ENCODE measurements at places on chromosomes 16 and 17. TPM values are rescaled to one million over a fixed set of nuclear protein-coding genes. Genes with fewer than 3 reads are reported as not detected.

The KRTAP9-4 gene
- total RNA-seq, result not detected

The RNU2-1 gene
- not detected for total RNA-seq

The CACNG4 gene
- 1.1 TPM for total RNA-seq

The SLC47A2 gene
- total RNA-seq, result not detected

DNA sequence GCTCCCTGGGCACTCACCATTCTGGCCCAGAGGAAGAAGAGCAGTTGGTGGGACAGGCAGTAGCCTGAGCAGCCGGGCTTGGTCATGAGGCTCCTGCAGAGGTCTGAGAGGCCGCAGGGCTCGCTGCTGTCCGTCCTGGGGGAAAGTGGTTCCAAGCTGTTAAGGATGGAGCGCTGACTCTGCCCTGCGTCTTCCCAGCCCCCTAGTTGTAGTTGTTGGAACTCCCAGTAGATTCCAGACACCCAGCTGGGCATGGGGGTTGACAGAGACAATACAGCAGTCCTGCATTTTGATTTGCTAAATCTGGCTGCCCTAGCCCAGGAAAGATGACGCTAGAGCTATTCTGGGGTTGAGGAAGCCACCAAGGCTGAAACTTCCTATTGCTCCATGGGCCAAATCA is 7.3 kb downstream of the C16orf89 start:
- peak; percentile 93 for DNase-seq

- no peak for DNase-seq
These were observed 68.3 kb downstream of the WIPI1 start for GRCh38 chr17:68389041-68389440.

DNA sequence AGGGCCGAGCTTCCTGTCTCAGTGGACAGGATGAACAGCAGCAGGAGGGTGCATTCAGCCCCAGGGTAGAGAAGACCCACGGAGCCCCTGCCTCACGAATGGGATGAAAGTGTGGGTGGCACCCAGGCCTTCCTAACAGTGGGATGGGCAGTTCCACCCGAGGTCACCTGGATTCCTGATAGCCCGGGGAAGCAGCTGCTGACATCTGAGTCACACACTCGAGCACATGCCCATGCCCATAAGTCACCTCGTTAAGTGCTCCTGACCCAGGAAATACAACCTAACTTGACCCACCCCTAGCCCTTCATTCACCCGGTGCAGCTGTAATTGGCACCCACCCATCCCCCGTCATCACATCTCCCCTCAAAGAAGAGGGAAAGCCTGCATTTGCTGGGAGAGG is 85.3 kb upstream of the FOXF1 start:
- DNase-seq, result no peak

- DNase-seq, result no peak
These were observed 8.2 kb downstream of the GLP2R start for GRCh38 chr17:9833922-9834321.

GRCh38 chr17:65527857-65528591 is 33.4 kb downstream of the AXIN2 start:
- DNase-seq, result no peak

DNA sequence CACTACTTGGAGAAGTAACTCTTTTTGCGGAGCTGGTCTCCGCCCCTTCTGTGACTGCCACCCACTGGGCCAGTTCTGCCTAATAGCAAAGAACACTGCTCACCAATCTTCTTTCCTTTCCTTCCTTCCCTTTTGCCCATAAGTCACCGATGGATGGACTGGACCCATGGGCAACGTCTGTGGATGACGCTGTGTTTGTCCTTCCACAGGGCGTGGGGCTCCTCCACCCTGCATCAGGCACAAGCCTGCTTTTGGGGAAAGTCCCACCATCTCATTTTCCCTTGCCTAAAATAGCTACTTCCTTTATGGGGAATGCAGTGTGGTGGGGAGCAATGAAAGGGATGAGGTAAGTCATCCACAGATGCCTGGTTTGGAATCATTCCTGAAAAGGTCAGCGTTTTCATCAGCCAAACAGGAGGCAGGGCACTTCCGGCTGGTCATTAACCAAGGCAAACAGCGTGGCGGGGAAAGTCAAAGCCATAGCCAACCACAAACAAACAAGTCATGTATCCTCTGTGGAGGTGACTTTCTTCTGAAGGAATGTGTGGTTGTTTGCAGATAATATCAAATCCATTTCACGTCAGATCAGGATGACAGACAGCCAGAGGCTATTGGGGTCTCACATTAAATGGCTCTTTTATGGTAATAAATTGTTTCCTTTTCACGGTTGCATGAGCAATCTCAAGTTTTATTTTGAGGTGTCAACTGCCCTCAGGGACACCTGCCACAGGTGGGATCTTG is 30.7 kb upstream of the MED9 start:
- DNase-seq, result no peak

GRCh38 chr16:47506800-47507199 is 45.7 kb downstream of the PHKB start:
- DNase-seq, result no peak

DNA sequence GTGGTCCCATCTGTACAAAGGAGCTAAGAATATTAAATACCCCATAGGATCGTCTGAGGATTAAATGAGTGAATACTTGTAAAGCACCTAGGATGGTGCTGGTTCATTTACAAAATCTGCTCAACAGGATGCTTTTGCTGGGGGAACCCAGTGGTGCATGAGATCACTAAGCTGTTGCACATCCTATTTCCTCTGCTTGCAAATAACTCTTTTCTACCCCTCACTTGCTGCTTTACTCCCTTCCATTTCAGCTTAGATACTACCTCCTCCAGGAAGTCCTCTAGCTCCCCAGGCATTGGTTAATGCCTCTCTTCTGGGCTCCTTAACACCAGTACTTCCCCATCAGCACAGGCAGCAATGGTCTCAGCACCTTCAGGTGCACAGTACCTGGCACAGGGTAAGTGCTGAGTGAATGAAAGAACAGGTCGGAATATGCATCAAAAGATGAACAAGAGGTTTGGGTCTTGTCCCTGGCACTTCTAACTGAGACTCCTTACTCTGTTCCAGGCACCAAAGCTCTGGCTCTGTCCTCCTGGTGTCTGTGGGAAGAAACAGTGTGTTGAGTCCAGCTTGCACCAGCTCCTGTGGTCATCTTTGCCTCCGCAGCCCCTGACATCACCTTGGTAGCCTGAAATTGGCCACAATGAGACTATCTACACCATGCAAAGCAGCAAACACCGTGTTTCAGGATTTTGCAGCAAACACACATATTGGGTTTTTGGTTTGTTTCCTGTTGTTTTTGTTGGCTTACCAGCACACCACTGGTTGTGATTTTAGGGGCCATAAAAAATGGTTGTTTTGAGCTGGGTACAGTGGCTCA is 24.1 kb upstream of the IL21R start:
- no peak for DNase-seq

DNA sequence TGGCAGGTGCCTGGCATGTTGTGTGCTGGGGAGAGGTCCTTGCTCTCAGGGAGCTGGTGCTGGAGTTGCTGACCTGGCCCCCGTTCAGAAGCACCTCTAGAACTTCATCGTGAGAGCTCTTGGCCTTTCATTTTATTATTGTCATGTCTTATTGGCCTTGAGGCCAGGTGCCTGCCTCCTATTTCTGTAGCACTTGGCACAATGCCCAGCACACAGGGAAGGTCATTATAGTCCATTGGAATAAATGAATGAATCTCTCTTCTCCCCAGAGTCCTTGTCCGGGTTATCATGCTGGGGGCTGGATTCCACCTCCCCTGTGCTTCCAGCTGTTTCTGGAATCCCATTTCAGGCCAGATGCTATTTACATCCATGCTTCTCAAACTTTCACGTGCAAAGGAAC is 169.2 kb downstream of the HAPSTR1 start:
- no peak for DNase-seq

GRCh38 chr17:37182786-37183465 is 192.9 kb upstream of the C17orf78 start:
- no peak for DNase-seq

DNA sequence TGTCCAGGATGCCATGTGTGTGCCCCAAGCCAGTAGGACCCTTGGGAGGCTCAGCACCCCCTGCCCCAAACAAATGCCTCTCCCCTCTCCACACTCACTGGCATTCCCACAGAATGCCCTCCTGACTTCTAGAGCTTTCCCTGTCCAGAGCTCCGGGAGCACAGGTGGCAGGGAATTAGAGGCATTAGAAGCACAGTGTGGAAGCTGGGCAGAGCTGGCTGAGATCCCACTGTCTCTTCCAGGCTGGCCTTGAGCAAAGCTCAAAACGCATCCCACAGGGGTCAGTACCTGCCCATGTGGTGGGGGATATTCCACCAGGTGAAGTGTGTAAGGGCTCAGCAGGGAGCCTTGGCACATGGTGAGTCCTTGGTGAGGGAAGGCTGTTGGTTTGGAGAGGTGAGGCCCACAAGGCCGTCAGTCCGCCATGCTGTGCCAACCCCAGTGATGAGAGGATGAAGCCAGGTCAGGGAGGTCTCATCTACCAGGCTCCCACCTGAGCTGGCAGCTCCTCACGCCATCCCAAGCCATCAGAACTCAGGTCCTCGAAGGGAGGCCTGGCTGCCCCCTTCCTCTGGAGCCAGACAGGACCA is 18.1 kb downstream of the ENDOV start:
- DNase-seq, result no peak
